H1 (cell line): ENCODE measurements at places on chromosomes 3 and 15. TPM values are rescaled to one million over a fixed set of nuclear protein-coding genes. Genes with fewer than 3 reads are reported as not detected.

Gene GOLGA6L25
- total RNA-seq, result not detected in 2 replicates

- DNase-seq, result no peak
Observed at GRCh38 chr15:53681056-53681455, 78.4 kb downstream of the WDR72 start.

Gene SPATA12
- total RNA-seq, result 0.19 and 0.34 TPM in 2 replicates

DNA sequence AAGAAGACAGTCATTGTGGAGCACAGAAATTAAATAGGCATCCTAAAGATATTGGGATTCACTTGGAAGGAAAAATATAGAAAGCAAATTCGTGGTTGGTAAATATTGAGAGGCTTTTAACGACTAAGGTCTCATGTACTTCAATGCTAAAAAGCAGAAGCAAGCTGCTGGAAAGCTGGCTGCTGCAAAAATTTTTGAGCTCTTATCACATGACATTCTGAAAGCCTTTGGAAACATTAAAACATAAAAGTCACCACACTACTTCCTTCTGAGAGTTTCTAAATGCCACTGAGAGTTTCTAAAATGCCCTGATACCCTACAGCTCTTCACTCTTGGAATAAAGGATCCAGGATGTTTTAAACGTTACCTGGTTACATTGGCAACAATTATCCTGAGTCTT, 39.0 kb upstream of the CBLB start:
- DNase-seq, result no peak
